Prostate gland (tissue), 2 donors: ENCODE measurements at places on chromosomes 11 and 22.
A peak's percentile ranks its signal among the peaks of the same experiment; 100 is the strongest.

- DNase-seq: no peak
These were observed 346.6 kb downstream of the TTC28 start for GRCh38 chr22:28333088-28333487.

DNA sequence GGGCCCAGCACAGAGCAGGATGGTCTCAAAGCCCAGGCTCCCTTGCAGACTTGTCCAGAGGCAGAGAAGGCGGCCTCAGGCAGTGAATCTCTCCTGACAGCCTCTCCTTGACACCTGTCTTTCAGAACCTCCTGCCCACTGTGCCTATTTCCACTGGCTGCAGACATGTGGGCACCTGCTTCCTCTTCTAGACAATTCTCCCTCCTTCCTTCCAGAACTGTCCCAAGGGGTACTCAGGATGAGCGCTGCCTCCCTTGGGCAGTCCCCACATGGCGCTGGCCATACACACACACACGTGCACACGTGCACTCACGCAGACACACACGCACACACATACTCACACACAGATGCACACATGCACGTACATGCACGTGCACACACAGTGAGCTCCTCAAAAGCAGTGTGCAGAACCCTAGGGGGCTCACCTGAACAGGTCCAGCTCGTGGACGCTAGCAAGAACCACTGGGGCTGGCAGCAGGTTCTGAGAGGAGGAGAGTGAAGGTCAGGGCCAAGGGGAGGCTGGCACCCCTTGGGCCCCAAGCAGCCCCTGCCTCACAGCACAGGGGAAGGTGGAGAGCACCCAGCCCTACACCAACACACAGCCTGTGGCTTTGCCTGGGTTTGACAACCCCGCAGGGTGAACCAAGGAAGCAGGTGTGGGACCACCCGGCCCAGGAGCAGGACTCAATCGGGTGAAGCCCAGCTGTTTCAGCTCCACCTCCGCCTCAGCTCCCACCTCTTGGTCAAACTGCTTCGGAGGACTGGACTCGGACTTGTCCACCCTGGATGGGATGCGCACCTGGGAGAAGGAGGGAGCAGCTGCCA is 8.1 kb upstream of the PLXNB2 start:
- DNase-seq: no peak

DNA sequence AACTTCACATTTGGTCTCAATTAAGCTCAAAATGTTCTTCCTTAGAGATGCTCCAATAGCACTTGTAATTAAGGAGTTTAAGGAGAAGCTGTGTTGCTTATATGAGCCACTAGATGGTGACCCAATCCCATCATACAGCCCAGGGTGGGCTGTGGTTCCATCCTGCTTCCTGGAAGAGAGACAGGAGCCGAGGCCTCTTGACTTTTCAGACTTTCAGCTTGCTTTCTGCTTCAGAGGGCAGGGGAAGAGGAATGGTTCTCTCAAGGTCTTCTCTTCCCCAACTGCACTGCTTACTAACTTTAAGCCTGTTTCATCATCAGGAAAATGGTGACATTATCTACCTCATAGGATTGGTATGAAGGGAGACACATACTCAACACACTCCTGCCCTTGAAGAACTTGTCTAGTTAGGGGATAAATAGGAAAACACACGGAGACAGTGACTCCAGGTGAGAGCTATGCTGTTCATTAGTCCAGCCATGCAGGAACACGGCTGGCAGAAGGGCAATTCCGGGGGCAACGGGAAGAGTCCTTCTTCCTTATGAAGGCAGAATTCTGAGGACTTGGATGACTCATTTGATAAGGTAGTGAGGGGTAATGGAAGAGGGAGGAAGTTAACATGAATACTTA is 20.1 kb downstream of the TMEM218 start:
- no peak for DNase-seq

- DNase-seq: no peak
These were observed 135.0 kb upstream of the NECTIN1 start for GRCh38 chr11:119863851-119864601.

- DNase-seq: no peak
These were observed 235.0 kb downstream of the MIAT start for GRCh38 chr22:26892166-26893041.

- DNase-seq: no peak
These were observed 55.1 kb downstream of the TMPRSS5 start for GRCh38 chr11:113651023-113651422.

- no peak for DNase-seq
These were observed 186.5 kb downstream of the SWAP70 start for GRCh38 chr11:9850224-9850895.

DNA sequence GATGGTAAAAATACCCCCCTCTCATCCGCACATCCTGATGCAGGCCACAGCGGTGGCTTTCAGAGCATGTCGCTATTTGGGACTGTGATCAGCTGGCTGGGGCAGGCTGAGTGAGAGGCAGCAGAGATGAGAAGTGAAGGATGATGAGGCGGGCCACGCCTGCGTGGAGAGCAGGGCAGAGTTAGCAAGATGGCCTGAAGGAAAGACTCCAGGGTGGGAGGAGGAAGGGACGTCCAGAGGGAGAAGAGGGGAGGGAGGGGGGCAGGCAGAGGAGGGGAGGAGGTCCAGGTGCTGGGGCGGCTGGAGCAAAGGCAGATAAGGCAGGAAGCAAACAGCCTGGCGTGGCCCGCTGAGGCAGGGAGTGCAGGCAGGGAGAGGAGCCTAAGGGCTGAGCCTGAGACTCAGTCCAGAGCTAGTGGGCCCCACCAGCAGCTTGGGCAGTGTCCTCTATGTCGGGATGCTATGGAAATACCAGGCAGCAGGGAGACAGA is 29.1 kb downstream of the LRFN4 start:
- no peak for DNase-seq

- peak; percentile 25 for DNase-seq
These were observed 705 bp upstream of the CAPN1 start for GRCh38 chr11:65180877-65181568.

GRCh38 chr11:59854871-59855270 is 9.6 kb upstream of the CBLIF start:
- no peak for DNase-seq

DNA sequence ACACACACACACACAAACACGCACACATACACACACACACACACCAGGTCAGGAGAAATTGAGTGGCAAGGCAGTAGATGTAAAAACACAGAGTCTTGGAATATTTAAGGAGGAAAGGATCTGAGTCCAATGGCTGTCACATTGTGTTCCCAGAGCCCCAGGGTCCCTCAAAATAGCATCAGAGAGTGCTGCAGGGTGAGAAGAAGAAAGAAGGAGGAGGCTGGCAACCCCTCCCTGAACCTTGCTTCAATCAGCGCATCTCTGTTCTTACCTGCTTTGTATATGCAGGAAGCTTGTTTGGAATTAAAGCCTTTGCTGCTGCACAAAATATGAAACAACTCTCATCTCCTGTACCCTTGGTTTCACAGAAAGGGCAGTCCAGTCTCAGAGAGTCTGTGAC is 406.5 kb downstream of the MIAT start:
- DNase-seq: no peak

DNA sequence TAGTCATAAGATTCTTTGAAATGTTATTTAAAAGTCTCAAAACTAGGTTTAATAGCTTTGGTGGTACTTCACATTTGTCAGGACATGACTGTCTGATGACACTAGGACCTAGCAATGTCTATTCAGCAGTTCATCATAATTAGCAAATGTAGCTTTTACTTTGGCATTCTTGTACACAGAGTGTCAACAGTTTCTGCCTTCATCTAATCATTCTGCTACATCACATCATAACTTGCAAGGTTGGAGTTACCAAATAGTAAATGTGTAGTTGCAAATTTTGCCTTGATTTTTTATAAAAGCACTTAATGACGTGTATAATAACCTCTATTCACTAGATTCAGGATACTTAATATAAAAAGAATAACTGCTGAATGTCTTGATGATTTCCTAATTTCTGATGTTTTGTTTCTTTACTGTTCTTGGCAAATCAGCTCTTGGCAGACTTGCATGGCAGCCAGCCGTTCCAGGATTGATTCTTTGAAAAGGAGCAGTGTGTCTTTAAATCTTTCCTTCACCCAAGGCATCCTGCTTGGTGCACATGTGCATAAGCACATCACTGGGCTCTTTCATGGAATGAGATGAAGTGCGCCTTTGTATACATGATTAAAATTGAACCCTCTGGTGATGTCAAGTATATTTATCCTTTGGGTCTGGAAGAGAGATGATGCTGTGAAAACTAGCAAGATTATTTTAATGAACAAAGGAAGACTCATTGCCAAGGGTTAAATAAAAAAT is 12.2 kb downstream of the FBXO7 start:
- DNase-seq: no peak

DNA sequence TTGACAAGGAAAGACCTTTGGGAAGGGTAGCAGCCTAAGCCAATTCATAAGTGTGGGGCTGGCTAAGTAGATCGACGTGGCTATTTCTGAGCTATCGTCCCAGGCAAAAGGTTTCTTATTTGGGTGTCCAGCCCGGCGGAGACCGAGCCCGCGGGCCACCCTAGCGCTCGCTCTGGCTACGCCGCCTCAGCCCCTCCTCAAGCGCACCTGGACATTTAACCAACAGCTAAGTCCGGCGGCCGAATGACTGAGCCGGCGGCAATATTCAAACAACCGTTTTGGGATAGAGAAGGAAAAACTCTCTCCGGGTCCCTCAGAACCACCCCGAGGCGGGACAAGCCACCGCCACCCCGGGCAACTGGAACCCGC is 457 bp downstream of the RNF141 start:
- DNase-seq: peak; percentile 55

- DNase-seq: no peak
These were observed 29.5 kb downstream of the RCOR2 start for GRCh38 chr11:63887386-63887999.

- peak; percentile 84 for DNase-seq
These were observed 128.3 kb downstream of the TEAD1 start for GRCh38 chr11:12802418-12803085.

GRCh38 chr11:65726660-65727059 is 6.1 kb upstream of the RNASEH2C start:
- DNase-seq: no peak

DNA sequence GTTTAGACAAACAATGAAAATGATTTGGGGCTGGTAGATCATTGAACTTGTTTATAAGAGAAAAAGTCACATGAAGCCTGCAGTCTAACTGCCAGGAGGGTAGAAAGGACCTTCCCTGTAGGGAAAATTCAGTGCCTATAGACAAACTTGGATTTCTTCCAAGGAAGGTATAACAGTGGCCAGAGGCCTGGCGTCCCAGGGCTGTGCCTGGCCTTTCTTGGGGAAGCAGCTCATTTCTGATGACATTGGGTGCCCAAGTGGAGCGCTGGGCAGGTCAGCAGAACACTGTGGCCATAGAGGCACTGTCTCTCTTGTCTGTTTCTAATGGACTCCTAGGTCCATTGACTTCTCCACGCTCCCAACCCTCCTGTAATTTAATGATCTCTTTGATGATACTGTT is 6.6 kb upstream of the FXYD6 start:
- no peak for DNase-seq

GRCh38 chr11:119800171-119800570 is 71.2 kb upstream of the NECTIN1 start:
- no peak for DNase-seq

GRCh38 chr11:17744151-17744940 is 9.8 kb downstream of the KCNC1 start:
- no peak for DNase-seq

DNA sequence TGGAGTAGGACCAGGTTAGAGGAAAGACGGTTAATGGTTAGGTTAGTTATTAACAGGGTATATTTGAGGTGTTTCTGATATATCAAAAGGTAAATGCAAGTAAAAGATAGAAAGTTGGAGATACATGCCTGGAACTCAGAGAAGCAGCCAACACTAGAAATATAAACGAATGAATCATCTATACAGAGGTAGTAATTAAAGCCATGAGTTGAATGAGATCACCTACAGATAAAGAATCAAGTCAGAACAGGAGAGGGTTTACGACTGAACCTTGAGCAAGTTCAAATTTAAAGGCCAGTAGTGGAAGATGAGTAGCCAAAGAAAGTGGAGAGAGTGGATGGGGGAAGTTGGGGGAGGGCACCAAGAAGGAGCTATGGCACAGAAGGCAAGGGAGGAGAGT is 73.9 kb downstream of the SPON1 start:
- DNase-seq: no peak

- no peak for DNase-seq
These were observed 1.5 kb upstream of the USP18 start for GRCh38 chr22:18148293-18148965.

GRCh38 chr11:84566671-84567070 is 1060.5 kb downstream of the DLG2 start:
- DNase-seq: no peak

DNA sequence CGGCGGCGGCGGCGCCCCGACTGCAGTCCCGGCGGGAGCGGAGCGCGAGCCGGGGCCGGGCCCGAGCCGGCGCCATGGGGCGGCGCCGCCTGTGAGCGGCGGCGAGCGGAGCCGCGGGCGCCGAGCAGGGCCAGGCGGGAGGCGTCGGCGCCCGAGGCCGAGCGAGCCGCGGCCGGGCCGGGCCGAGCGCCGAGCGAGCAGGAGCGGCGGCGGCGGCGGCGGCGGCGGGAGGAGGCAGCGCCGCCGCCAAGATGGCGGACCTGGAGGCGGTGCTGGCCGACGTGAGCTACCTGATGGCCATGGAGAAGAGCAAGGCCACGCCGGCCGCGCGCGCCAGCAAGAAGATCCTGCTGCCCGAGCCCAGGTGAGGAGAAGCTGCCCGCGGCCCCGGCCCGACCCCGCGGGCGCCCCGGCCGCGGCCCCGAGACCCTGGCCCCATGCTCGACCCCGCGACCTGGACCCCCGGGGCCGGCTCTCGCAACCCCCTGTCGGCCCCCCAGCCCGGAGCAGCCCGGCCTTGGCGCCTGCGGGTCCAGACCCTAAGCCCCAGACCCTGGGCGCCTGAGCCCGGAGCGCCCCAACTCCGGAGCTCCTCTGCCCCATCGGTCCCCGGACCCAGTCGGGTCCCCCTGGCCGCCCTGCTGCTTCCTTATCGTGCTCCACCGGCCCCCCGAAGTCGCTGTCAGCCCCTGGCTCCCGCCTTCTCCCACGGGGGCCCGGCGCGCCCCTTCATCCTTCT is at the start of gene GRK2:
TSS of gene GRK2 (plus strand) at position 25 of the 739 bp plus-strand sequence. CDS start at position 252, 227 bp downstream.
- DNase-seq: no peak

DNA sequence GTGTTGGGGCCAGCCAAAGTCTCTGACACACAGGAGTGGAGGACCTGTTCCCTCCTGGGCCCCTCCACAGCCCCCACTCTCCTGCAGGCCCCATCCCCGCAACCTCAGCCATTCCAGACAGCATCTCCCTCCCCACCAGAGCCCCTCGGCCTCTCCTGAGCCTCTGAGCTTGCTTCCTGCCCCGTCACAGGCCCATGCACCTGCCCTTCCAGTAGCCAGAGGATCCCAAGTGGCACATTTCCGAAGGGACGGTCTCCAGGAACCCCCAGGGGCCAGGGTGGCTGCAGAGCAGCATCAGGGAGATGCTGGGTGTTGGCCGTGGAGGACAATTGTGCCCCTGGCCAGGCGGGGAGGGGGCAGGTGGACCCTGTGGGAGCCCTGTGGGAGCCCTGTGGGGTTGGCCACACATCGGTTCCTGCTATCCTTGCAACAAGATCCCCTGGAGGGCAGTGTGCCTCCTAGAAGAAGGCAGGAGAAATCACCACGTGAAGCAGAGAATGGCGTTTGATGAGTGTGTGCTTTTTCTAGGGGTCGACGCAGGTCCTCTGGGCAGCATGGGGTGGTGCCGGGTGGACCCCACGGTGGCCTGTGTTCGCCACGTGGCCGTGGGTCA is 45.3 kb upstream of the PPARA start:
- DNase-seq: no peak

GRCh38 chr22:46789992-46790391 is 27.5 kb downstream of the TBC1D22A start:
- DNase-seq: no peak

- no peak for DNase-seq
These were observed 11.5 kb upstream of the TECTA start for GRCh38 chr11:121089566-121089965.

GRCh38 chr11:11659567-11660362 is 38.0 kb upstream of the GALNT18 start:
- DNase-seq: no peak

GRCh38 chr11:82775736-82776346 is 42.2 kb upstream of the FAM181B start:
- no peak for DNase-seq
